ENCODE measurements at places on chromosomes 5 and 9.

- no peak for DNase-seq
Observed at GRCh38 chr9:94176608-94177007, 82.5 kb upstream of the ZNF169 start.

- DNase-seq, result no peak
Observed at GRCh38 chr5:93899026-93899600, 157.7 kb upstream of the POU5F2 start.

DNA sequence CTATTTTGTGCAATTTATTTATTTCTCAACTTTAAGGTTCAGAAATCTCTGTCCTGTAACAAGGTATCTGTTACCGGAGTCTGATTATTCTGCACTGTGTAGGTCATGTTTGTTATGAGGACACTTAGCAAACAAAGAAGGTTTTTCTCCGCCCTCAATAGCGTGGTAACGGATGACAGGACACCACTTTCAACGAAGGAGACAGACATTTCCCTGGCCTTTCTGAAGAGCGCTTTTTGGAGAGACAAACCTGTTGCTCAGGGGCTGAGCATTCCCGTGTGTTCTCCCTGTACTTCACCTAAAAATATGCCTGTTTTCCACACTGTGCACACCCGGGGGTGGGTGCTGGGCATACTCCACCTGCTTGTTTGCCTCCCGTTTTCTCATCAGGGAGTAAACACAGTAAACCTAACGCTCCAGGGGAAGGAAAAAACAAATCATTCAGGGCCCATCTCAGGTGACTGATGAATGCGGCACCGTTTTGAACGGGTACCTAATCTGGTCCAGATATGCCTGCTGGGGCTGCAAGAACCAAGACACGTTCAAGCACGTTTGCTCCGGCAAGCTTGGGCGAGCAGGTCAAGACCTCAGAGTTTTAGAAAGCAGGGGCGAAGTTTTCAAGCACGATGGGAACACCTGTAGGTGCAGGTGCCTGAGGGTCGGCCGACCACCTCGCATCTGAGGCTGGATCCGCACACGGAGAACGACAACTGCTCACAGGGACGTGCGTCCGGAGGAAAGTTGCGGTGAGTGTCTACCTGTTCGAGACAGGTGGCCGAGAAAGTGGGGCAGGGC is 859 bp downstream of the RETREG1 start:
- DNase-seq, result no peak

DNA sequence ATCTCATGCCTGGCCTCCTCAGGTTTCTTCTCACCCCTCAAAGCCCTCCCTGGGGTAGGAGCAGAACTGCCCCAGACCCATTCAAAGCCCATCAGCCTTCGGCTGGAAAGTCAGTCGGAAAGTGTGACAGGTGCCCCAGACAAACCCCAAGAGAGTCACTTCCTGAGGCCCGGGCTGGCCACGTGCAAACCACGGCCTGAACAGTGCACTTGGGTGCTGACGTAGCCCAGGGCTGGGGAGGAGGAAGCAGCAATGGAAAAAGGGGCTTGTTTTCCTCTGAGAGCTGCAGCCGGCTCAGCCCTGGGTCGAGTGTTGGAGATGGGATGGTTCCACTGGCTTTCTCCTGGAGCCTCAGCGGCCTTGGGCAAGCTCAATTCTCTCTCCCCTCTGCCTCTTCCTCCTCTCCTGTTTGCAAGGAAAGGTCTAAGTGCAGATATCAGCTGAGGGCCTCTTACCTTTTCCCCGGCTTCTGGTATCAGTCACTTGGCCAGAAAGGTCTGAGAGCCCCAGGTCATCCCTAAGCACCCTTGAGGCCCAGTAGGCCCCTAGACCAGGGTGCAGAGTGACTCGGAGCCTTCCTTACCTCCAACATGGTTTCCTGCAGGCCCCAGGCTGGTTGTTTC is 5.9 kb upstream of the EGR1 start:
- no peak for DNase-seq

- DNase-seq, result no peak
Observed at GRCh38 chr9:91562416-91562815, 138.8 kb upstream of the NFIL3 start.

GRCh38 chr5:74895906-74896305 is 29.7 kb upstream of the FAM169A start:
- peak; percentile 96 for DNase-seq

DNA sequence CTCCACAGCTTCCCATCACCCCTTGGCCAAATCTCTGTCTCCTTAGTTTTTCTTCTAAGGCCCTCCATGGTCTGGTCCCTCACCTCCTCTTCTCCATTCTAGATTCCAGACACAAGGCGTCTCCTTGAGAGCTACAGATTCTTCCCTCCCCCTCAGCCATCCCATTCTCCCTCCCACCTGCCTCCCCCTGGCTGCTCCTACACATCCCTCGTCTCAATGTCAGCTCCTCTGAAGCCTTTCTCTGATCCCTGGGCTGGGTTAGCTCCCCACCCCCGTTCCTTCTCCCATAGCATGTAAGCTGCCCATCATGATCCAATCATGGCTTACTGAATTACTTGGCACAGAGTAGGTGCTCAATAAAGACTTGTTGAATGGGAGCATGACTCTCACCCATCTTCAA is 69.0 kb downstream of the ANKH start:
- DNase-seq, result no peak

DNA sequence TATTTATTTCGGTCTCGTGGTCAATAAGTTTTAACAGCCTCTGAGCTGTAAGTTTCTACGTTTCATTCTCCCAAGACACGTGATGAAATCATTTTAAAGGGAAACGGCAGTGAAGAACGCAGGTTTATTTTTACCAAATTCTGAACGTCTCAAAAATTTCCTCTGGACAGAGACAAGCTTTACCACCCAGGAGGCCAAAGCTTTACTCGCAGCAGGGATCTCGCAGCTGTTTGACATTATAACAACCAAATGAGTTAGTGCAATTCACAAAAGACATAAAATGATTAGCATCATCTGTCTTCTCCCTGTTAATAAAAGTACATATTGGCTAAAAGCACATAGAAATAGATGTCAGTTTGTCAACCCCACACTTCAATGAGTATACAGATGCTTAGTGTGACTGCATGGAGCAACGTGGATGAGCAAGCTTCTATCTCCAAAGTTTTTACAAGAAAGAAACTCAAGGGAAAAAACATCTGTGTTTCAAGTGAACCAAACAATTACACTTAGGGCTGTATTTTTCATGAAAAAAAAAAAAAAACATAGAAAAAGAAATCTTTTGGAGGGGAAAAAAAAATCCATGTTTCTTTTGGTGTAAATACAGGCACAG is 2.5 kb downstream of the SEMA5A start:
- DNase-seq, result no peak

DNA sequence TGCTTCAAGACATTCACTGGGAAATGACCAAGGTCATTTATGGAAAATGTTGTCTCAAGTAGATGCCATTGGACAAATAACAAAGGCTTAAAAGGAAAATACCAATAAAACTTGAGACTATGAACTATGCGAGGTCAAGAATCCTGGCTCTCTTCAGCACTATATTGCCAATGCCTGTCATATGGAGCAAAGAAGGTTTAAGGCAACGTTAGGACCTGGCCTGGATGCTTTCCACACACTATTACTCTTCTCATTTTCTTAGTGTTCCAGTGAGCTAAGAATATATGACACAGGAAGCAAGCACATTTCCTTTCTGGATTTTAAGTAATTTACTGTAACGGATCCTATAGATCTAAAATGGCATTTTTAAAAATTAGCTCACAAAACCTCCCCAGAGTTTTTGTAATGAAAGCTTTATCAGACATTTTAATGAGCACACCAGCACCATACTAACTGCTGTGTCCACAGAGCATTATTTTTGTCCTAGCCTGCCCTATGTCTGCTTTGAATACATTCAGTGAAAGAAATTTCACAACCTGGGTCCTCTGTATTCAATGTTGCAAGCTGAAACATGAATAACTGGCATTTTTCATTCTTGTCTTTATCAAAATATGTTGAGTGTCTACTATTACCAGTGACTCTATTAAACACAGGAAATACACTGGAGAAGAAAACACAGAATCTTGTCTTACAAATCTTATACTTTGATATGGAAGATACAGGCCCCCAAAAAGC is 315.6 kb downstream of the CETN3 start:
- no peak for DNase-seq

DNA sequence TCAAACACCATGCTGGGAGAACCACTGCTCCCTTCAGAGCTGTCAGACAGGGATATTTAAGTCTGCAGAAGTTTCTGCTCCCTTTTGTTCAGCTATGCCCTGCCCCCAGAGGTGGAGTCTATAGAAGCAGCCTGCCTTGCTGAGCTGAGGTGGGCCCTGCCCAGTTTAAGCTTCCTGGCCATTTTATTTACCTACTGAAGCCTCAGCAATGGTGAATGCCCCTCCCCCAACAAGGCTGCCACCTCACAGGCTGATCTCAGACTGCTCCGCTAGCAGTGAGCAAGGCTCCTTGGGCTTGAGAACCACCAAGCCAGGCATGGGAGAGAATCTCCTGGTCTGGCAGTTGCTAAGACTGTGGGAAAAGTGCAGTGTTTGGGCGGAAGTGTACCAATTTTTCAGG is 205.5 kb upstream of the PTGER4 start:
- no peak for DNase-seq

DNA sequence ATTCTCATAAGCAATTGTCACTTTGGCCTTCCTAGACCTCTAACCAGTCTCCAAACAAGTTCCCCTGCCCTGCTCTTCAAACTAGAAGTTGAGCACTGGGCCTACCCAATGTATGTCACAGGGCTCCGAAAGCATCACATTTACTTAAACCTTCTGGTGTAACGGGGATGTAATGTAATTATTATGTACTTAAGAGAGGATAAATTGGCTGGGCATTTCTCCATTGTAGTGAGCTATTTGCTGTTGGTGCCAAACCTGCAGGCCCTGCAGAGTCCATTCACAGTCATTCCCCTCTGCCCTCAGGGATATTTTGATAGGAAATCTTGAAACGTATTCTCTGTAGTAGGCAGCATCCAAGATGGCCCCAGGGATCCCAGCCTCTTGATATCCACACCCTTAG is 64.2 kb upstream of the GNE start:
- DNase-seq, result no peak

GRCh38 chr5:39857041-39857440 is 432.3 kb upstream of the DAB2 start:
- DNase-seq, result no peak

- DNase-seq, result no peak
Observed at GRCh38 chr5:104048231-104048630, 485.6 kb upstream of the NUDT12 start.

GRCh38 chr9:94950579-94951323 is 224.3 kb downstream of the AOPEP start:
- peak; percentile 53 for DNase-seq

DNA sequence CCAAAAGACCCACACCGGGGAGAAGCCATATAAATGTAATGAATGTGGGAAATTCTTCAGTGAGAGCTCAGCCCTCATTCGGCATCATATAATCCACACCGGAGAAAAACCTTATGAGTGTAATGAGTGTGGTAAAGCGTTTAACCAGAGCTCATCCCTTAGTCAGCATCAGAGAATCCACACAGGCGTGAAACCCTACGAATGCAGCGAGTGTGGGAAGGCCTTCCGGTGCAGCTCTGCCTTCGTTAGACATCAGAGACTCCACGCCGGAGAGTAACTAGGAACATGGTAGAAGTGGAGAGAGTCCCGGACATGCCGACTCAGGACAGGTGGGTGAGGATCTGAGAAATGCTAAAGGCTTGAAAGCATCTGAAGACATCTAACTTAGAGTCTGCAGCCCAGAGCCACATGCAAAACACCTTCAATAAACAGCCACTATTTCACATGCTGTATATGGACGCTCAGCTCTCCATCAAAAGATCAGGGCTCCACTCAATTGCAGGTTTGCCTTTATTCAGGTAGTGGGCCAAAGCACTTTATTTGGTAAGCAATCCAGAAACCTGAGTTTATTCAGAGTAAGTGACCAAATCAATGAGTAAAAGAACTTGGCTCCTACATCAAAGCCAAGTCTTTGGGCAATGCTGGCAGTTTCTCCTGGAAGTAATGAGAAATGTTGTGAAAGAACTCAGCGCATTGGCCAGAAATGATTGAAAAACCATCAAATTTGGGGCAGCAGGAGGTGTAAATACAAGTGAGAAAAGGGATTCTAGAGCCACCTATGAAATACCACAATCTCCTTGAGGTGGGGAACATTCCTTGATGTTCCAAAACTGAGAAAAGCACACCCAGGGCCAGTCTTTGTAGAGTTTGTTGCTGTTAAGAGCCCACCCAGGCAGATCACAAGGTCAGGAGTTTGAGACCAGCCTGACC is 6.0 kb downstream of the RPL12 start:
- peak; percentile 69 for DNase-seq

DNA sequence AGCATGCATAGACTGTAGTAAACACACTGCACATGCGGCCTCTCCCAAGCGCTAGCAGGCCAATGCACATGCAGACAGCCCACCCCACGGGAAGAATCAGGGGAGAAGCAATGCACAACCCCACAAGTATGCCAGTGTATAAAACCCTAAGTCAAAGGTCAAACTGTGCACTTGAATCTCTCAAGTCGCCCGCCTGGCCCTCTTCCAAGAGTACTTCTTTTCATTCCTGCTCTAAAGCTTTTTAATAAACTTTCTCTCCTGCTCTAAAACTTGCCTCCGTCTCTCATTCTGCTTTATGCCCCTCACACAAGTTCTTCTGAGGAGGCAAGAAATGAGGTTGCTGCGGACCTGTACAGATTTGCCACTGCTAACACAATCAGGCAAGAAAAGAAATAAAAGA is 50.4 kb downstream of the PTPDC1 start:
- DNase-seq, result no peak

- no peak for DNase-seq
Observed at GRCh38 chr9:36808251-36808650, 225.8 kb downstream of the PAX5 start.

GRCh38 chr9:125146247-125146646 is 2.9 kb upstream of the SCAI start:
- DNase-seq, result peak; percentile 29

GRCh38 chr5:178996156-178996555 is 1.0 kb upstream of the GRM6 start:
- no peak for DNase-seq

DNA sequence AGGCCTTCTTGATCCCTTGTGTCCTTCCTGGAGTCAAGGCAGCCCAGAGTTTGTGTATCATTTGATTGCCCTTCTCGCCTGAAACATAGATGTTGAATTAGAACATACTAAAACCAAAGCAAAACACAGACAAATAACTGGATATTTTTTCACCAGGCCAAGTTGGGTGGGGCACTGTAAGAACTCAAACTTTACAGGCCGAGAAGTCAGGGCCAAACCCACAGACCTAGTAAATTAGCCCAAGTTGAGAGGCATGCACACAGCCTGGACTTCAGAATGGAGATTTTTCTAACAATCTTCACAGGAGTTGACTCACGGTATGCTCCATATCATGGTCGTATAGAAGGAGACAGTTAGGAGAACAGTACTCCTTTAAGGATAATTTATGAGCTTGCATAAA is 121.7 kb downstream of the PIK3R1 start:
- DNase-seq, result no peak

All from astrocyte of the hippocampus (primary cell).